ENCODE measurements at places on chromosomes 6 and 20.
A peak's percentile ranks its signal among the peaks of the same experiment; 100 is the strongest.

- H3K4me3 ChIP-seq, result no peak overlapping the region
- no peak for DNase-seq
- peaks cover 54% of the 10 kb centered on the region for H3K27me3 ChIP-seq
- peaks cover 7% of the 10 kb centered on the region for H3K4me1 ChIP-seq
Observed at GRCh38 chr20:47784599-47785310, 526 bp downstream of the SULF2 start.

DNA sequence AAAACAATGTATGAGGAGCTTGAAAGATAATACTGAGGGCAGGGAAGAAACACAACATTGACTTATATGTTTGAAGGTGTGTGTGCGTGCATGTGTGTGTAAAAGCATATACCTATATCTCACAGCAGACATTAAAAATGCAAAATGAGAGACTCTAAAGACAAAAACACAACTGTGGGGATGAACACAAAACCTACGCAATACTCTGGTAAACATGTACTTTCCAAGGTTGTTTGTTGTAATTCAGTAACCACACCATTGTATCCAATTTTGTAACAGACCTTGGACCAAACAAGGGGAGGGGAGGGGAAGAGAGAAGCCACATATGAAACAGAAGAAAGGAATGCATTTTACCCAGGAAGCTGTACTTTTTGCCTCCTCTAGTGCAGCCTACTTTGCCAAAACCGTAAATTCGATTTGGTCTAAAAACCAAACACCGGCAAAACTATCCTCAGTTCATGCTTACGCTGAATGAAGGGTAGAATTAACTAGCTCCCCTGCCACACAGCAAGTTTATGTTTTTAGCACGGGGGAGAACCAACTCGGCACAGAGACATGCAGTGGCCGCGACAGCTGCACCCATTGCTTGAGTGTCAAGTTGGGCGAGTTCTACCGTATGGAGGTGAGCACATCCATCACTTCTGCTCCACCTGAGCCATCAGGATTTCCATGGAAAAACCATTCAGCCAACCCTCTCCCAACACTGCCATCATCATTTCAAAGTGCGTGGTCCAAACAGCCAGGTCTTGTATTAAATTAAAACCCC, 50.0 kb downstream of the CNKSR3 start:
- DNase-seq, result no peak
- no peaks in the 10 kb centered on the region for H3K27me3 ChIP-seq
- no peak overlapping the region for H3K4me3 ChIP-seq

GRCh38 chr6:138456401-138456790, 42.9 kb downstream of the NHSL1 start:
- no peak for DNase-seq
- no peaks in the 10 kb centered on the region for H3K27me3 ChIP-seq
- H3K4me1 ChIP-seq, result peaks cover 21% of the 10 kb centered on the region
- H3K4me3 ChIP-seq, result no peak overlapping the region

GRCh38 chr20:3679749-3680700, 1.8 kb downstream of the ADAM33 start:
- peak; percentile 96 for DNase-seq
- H3K27me3 ChIP-seq, result peaks cover 3% of the 10 kb centered on the region
- peak overlapping the region; percentile 99 for H3K27ac ChIP-seq
- H3K4me1 ChIP-seq, result peaks cover 47% of the 10 kb centered on the region
- H3K36me3 ChIP-seq, result peaks cover 21% of the 10 kb centered on the region

DNA sequence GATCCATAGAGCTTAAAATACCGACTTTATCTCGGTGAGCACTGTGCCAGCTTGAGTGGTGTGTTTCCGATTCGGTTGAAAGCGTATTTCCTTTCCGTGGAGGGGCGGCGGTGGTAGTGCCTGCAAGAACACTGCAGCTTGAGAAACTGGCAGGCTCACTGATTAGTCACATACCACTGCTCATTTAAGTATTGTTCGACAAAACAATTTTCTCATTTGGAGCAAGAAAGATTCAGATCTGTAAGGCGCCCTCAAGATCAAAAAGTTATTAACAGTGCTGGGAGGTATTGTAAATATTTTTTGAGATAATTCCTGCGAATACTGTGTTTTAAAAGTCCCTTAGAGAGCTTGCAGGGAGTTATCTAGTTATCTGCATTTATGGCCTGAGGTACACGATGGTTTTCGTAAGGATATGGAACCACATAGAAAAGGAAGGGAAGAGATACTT, 1.3 kb downstream of the MAPK14 start:
- H3K27ac ChIP-seq, result peak overlapping the region; percentile 94
- H3K4me1 ChIP-seq, result peaks cover 59% of the 10 kb centered on the region
- H3K36me3 ChIP-seq, result peaks cover 10% of the 10 kb centered on the region
- H3K27me3 ChIP-seq, result peaks cover 2% of the 10 kb centered on the region

DNA sequence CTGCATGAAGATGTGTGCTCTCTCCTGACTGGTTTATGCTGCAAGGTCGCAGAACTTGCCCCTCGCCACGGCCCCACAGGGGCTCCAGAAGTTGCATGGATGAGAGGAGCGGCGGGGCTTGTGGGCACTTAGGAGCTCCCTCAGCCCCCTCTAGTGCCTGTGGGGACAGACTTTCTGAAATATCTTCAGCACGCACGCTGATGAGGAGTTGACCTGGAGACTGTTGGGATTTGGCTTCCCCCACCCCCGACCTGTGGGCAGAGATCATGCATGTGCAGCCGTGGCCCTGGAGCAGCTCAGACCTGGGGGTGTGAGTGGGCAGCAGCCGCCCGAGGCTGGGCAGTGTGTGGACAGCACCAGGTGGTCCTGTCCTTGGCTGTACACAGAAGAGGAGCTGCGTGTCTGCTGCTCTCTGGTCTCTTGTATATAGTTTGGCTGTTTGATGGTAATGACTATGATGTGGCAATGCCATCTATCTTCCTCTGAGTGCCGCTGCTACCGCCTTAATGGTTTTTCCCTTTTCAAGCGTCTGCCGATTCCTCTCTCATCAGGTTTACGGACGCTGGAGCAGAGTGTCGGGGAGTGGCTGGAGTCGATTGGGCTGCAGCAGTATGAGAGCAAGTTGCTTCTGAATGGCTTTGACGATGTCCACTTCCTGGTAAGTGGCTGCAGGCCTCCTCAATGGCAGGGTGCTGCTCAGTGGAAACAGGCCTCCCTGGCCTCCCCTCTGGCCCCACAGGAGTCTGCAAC, 81.4 kb downstream of the TCP11 start:
- peaks cover 14% of the 10 kb centered on the region for H3K4me1 ChIP-seq
- no peak overlapping the region for H3K27ac ChIP-seq
- peaks cover 4% of the 10 kb centered on the region for H3K36me3 ChIP-seq
- DNase-seq, result no peak
- no peak overlapping the region for H3K4me3 ChIP-seq
- H3K27me3 ChIP-seq, result no peaks in the 10 kb centered on the region

- DNase-seq, result peak; percentile 2
- no peaks in the 10 kb centered on the region for H3K36me3 ChIP-seq
- H3K4me1 ChIP-seq, result peaks cover 38% of the 10 kb centered on the region
- H3K27ac ChIP-seq, result no peak overlapping the region
Observed at GRCh38 chr20:11459090-11459890, 458.4 kb upstream of the BTBD3 start.

DNA sequence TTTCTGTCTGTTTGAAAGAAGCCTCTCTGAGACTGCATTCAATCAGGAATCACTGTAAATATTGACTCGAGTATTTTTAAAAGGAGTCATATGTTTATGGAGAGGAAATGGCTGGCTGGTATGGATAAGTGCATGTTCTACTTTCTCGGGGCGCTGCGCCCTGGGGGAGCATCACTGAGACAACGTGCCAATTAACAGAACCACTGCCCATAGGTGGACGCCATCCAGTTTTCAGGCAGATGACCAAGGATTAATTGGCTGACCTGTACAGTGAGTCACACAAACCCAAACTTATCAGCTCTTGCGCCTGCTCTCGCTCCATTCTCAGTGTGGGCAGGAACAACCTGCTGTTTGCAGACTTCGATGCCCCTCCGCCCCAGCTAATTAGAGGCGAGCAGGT, 571.2 kb downstream of the QKI start:
- H3K27me3 ChIP-seq, result peaks cover 2% of the 10 kb centered on the region
- no peak for DNase-seq
- H3K4me1 ChIP-seq, result no peaks in the 10 kb centered on the region
- no peak overlapping the region for H3K27ac ChIP-seq

DNA sequence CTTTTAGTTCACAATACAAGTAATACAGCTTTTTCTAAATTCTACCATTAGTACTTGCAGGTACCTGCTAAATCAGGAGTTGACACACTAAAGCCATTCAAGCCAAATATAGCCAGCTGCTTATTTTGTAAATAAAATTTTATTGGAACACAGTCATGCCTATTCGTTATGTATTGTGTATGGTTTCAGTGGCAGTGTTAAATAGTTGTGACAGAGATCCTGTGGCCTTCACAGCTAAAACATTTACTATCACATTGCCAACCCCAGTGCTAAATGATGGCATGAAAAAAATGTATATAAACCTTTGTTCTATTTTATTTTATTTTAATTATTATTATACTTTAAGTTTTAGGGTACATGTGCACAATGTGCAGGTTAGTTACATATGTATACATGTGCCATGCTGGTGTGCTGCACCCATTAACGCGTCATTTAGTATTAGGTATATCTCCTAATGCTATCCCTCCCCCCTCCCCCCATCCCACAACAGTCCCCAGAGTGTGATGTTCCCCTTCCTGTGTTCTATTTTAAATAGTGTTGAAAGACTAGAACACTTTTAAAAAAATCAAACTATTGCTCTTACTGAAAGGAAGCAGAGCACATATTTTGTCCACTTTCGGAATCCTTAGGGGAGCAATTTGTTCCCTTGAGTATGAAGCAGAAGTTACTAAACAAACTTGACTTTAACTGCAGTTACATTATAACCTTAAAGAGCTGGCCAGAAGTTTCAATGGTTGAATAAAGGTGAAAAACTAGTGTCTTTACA, 115.7 kb downstream of the PRIM2 start:
- H3K4me3 ChIP-seq, result no peak overlapping the region
- H3K27me3 ChIP-seq, result 0 out of 2 replicates have a peak, but pooled peaks cover 3% of the 10 kb centered on the region
- DNase-seq, result no peak
- H3K27ac ChIP-seq, result peak overlapping the region; percentile 84
- H3K4me1 ChIP-seq, result peaks cover 80% of the 10 kb centered on the region

- no peak overlapping the region for H3K4me3 ChIP-seq
- H3K36me3 ChIP-seq, result no peaks in the 10 kb centered on the region
- DNase-seq, result no peak
- no peak overlapping the region for H3K27ac ChIP-seq
- H3K27me3 ChIP-seq, result peaks cover 2% of the 10 kb centered on the region
- no peaks in the 10 kb centered on the region for H3K4me1 ChIP-seq
Observed at GRCh38 chr6:90216072-90216977, 80.3 kb downstream of the BACH2 start.

- no peaks in the 10 kb centered on the region for H3K36me3 ChIP-seq
- no peaks in the 10 kb centered on the region for H3K27me3 ChIP-seq
- no peak for DNase-seq
- no peak overlapping the region for H3K4me3 ChIP-seq
- peaks cover 12% of the 10 kb centered on the region for H3K4me1 ChIP-seq
- H3K27ac ChIP-seq, result no peak overlapping the region
Observed at GRCh38 chr6:5294392-5295211, 33.3 kb downstream of the FARS2 start.

DNA sequence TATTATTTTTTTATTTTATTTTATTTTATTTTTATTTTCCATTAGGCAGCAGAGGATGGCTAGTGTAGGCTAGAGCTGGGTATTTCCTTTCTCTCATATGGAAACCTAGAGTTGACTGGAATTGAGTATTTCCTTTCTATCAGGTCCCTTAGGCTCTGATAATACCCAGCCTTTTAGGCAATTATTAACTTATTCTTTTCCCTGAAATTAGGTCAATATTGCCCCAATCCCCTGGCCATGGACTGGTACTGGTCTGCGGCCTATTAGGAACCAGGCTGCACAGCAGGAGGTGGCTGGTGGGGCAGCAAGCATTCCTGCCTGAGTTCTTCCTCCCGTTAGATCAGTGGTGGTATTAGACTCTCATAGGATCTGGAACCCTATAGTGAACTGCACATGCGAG, 632.2 kb downstream of the TENT5A start:
- H3K4me3 ChIP-seq, result no peak overlapping the region
- no peaks in the 10 kb centered on the region for H3K27me3 ChIP-seq
- no peaks in the 10 kb centered on the region for H3K36me3 ChIP-seq
- H3K4me1 ChIP-seq, result no peaks in the 10 kb centered on the region

- H3K4me3 ChIP-seq, result no peak overlapping the region
- no peaks in the 10 kb centered on the region for H3K36me3 ChIP-seq
Observed at GRCh38 chr6:142671791-142672190, 273.2 kb downstream of the HIVEP2 start.

GRCh38 chr6:147653631-147654030, 145.1 kb downstream of the SAMD5 start:
- H3K27me3 ChIP-seq, result no peaks in the 10 kb centered on the region
- DNase-seq, result no peak
- no peak overlapping the region for H3K4me3 ChIP-seq
- no peak overlapping the region for H3K27ac ChIP-seq
- H3K4me1 ChIP-seq, result no peaks in the 10 kb centered on the region

- H3K27ac ChIP-seq, result peak overlapping the region; percentile 47
- peaks cover 5% of the 10 kb centered on the region for H3K27me3 ChIP-seq
- peaks cover 48% of the 10 kb centered on the region for H3K36me3 ChIP-seq
Observed at GRCh38 chr6:56521976-56522375, 120.7 kb downstream of the DST start.

- DNase-seq, result no peak
- H3K27ac ChIP-seq, result no peak overlapping the region
- H3K36me3 ChIP-seq, result peaks cover 16% of the 10 kb centered on the region
Observed at GRCh38 chr20:37867289-37868195, 35.4 kb upstream of the VSTM2L start.

DNA sequence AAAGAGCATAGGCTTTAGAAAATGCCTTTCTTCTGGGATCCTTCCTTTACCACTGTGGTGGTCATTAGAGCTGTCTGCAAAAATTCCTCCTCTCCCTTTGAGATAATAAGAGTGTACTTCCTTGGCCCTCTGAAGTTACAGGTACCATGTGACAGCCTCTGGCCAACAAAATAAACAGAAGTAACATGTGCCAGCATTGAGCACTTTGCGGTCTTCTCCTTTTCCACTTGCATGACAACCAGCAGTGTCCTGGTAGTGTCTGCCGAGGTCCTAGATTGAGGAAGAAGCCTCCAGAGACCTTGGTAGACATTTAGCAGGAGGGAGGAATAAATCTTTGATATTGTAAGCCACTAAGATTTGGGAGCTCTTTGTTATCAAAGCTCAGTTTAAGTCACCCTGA, 87.5 kb upstream of the ARID1B start:
- no peak overlapping the region for H3K27ac ChIP-seq
- no peak for DNase-seq
- no peaks in the 10 kb centered on the region for H3K27me3 ChIP-seq
- H3K4me1 ChIP-seq, result peaks cover 25% of the 10 kb centered on the region
- no peaks in the 10 kb centered on the region for H3K36me3 ChIP-seq

DNA sequence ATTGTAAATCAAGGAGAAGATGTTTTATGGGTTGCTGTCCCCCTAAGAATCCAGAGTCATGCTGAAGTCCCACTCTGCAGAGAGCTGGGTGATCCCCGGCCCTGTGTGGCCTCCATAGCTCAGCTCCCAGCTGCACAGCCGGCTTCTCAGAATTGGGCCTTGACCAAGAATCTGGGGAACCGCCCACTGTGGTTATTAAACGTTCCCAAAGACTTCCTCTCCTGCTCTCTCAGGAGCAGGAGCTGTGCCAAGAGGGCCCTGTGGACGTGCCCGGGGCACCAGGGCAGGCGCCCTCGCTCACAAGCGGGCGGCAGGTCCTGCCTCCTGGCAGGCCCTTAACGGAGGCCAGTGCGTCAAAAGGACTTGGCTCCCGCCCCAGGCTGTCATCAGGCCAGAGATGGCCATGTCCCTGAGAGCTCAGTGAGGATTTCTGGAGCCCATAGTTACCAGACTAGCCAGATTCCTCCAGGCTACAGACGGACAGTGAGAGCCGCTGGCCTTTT, 30.4 kb downstream of the ZC3H12D start:
- peaks cover 25% of the 10 kb centered on the region for H3K4me1 ChIP-seq
- no peaks in the 10 kb centered on the region for H3K36me3 ChIP-seq
- H3K4me3 ChIP-seq, result peak overlapping the region; percentile 55
- peaks cover 19% of the 10 kb centered on the region for H3K27me3 ChIP-seq
- peak; percentile 91 for DNase-seq

Data from HFFc6 (cell line).